ENCODE measurements at places on chromosomes 4 and X.

DNA sequence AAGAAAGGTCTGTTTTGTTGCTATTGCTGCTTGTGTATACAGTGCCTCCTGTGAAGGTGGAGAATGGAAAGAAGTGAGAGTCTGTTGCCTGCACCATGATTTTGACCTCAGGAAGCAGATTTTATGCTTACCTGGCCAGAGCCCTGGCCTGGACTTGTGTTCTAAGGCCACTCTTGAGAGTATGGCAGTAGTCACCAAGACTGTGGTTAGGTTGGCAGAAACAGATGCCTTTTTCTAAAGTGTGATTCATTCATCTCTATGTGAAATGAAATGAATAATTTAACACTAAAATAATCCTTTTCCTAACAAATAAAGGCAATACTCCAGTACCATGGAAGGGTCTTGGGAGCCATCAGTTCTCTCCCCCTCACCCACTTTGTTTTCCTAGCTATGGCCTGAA, 161.8 kb downstream of the DCLK2 start:
- no peaks in the 10 kb centered on the region for H3K27me3 ChIP-seq
- no peak overlapping the region for H3K4me3 ChIP-seq
- H3K27ac ChIP-seq: no peak overlapping the region
- no peak for DNase-seq

GRCh38 chr4:152579107-152579764, 43.3 kb upstream of the FBXW7 start:
- no peak overlapping the region for H3K4me3 ChIP-seq
- no peaks in the 10 kb centered on the region for H3K4me1 ChIP-seq
- no peak overlapping the region for H3K27ac ChIP-seq
- no peaks in the 10 kb centered on the region for H3K36me3 ChIP-seq
- H3K27me3 ChIP-seq: no peaks in the 10 kb centered on the region

- H3K27me3 ChIP-seq: no peaks in the 10 kb centered on the region
- H3K4me1 ChIP-seq: no peaks in the 10 kb centered on the region
- no peak overlapping the region for H3K4me3 ChIP-seq
- DNase-seq: no peak
- no peaks in the 10 kb centered on the region for H3K36me3 ChIP-seq
- H3K27ac ChIP-seq: no peak overlapping the region
Observed at GRCh38 chr4:20904966-20905365, 204.7 kb downstream of the PACRGL start.

GRCh38 chrX:47200385-47201150, 6.9 kb downstream of the UBA1 start:
- H3K4me3 ChIP-seq: no peak overlapping the region
- no peaks in the 10 kb centered on the region for H3K27me3 ChIP-seq
- peaks cover 16% of the 10 kb centered on the region for H3K4me1 ChIP-seq
- H3K27ac ChIP-seq: no peak overlapping the region
- DNase-seq: no peak
- H3K36me3 ChIP-seq: peaks cover 79% of the 10 kb centered on the region

- H3K36me3 ChIP-seq: no peaks in the 10 kb centered on the region
- no peak overlapping the region for H3K27ac ChIP-seq
- DNase-seq: no peak
- no peak overlapping the region for H3K4me3 ChIP-seq
- peaks cover 4% of the 10 kb centered on the region for H3K4me1 ChIP-seq
Observed at GRCh38 chr4:113955948-113956347, 23.5 kb downstream of the ARSJ start.

GRCh38 chr4:61407642-61408618, 207.8 kb downstream of the ADGRL3 start:
- no peaks in the 10 kb centered on the region for H3K36me3 ChIP-seq
- DNase-seq: no peak
- H3K4me3 ChIP-seq: no peak overlapping the region
- H3K27me3 ChIP-seq: no peaks in the 10 kb centered on the region

DNA sequence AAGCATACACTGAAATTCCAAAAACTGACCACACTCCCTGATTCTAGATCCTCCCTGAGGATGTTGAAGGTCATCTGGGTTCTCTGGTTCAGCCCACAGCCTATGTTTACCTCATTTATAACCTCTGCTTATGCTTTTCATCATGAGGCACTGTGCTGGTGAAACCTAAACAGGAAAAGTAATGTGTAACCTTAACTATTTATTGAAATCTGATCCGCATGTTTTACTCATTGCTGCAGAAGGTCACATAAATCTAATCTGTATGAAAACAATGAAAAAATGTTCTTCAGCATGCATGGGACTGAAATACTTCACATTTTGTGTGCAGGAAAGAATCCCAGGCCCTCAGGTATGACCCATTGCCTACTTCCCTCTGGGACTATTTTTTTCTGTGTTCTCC, 30.3 kb downstream of the UCHL1 start:
- H3K4me3 ChIP-seq: no peak overlapping the region
- no peak for DNase-seq
- no peaks in the 10 kb centered on the region for H3K36me3 ChIP-seq
- no peak overlapping the region for H3K27ac ChIP-seq
- no peaks in the 10 kb centered on the region for H3K4me1 ChIP-seq

DNA sequence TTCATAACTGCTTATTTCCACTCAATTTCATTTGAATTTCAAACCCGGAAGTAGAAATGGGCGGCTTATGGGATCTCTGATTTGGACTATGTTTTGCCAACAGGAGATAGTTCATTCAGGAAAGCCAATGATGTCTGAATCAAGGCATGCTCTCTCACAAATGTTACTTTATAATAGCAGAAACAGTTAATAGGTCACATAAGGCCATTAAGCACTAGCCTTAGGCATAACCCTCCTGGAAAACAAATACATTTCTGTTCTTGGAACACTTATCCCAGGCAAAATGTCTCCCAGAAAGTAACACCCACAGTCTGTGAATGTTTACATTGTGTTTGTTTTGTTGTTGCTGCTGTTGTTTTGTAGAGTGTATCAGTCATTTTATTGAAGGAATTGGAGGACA, 1347.2 kb upstream of the PCDH7 start:
- no peaks in the 10 kb centered on the region for H3K27me3 ChIP-seq
- H3K36me3 ChIP-seq: no peaks in the 10 kb centered on the region
- H3K27ac ChIP-seq: no peak overlapping the region
- no peaks in the 10 kb centered on the region for H3K4me1 ChIP-seq
- no peak overlapping the region for H3K4me3 ChIP-seq

GRCh38 chr4:94409962-94410361, 41.8 kb upstream of the PDLIM5 start:
- H3K4me3 ChIP-seq: no peak overlapping the region

GRCh38 chrX:115535844-115536243, 25.1 kb upstream of the PLS3 start:
- H3K27me3 ChIP-seq: no peaks in the 10 kb centered on the region
- DNase-seq: no peak
- H3K4me3 ChIP-seq: no peak overlapping the region
- no peaks in the 10 kb centered on the region for H3K36me3 ChIP-seq
- no peak overlapping the region for H3K27ac ChIP-seq

DNA sequence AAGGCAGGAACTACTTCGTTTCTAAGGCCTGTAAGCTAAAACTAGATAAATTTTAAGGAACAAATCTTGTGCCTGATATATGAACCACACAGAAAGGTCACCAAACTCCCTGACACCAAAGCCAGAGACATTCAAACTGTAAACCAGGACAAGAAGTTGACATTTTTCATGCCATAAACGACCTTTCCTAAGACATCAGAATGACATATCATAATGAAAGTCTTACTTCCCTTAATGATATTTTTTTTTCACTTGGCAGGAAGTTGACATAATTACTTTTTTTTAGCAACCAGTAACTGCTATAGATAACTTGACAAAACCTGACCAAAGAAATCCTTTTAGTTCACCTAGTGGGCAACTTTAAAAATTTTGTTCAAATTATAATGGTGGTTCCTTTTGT, 231.5 kb upstream of the AGTR2 start:
- no peak for DNase-seq
- no peaks in the 10 kb centered on the region for H3K36me3 ChIP-seq
- no peak overlapping the region for H3K27ac ChIP-seq
- no peak overlapping the region for H3K4me3 ChIP-seq
- H3K27me3 ChIP-seq: no peaks in the 10 kb centered on the region
- H3K4me1 ChIP-seq: no peaks in the 10 kb centered on the region

DNA sequence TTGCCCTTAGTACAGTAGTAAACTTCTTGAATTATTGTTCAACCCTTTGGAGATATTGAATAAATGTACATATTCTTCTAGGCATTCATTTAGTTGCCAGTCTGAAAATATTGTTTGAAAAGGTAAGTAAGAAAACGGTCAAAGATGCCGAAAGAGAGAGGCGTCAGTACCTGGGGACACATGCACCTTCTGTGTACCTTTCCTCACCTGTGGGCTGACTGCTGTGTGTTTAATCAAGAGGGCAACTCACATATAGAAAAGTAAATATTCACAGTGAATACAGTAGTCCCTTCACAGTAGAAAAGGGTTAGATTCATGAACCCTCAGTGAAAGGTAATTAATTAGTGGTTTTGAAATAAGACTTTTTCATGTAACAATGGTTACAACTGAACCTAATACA, 6.9 kb downstream of the ANXA10 start:
- DNase-seq: no peak
- no peaks in the 10 kb centered on the region for H3K27me3 ChIP-seq
- H3K36me3 ChIP-seq: no peaks in the 10 kb centered on the region

DNA sequence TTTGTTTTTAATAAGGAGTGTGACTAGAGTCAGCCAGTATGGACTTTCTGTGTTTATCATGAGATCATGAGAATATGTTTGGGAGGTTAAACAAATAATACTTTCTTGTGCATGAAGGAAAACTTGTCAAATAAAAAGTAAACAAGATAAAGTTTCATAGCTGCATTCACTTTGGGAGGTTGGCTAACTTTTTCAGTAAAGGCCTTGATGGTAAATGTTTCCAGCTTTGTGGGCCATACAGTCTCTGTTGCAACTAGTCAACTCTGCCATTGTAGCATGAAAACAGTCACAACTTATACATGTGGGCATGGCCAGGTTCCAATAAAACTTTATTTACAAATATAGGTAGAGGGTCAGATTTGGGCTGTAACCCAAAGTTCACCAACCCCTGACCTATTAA, 150.4 kb downstream of the MID1 start:
- no peak overlapping the region for H3K27ac ChIP-seq
- H3K27me3 ChIP-seq: no peaks in the 10 kb centered on the region
- DNase-seq: no peak
- H3K4me3 ChIP-seq: no peak overlapping the region
- no peaks in the 10 kb centered on the region for H3K4me1 ChIP-seq

- H3K4me1 ChIP-seq: peaks cover 3% of the 10 kb centered on the region
- H3K4me3 ChIP-seq: peak overlapping the region; percentile 20
Observed at GRCh38 chr4:102560115-102560514, 59.0 kb downstream of the NFKB1 start.

DNA sequence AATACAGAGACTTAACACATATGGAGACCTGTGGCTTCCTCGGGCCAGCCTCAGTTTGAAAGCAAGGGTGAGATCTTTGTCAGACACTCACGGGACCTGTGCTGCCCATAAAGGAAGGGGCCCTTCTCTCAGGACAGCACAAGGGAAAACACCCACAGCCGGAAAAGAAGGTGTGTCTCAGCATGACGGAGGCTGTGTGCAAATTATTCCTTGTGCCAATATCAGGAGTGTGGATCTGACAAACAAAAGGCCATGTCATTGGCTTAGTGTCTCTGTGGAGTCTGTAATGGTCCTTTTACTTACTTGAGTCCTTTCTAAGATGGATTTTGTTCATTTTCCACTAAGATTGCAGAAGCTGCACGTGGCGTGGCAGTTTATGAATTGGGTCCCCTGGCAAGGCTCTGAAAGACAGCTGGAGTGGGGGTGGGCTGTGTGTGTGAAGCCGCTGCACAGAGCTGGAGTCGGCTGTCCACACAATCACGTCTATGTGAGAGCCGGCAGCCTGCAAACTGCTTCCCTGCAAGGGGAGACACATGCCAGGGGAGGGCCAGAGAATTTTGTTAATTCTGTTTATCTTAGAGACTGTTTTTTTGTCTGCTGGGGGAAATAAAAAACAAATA, 1.9 kb downstream of the ENPP6 start:
- no peak overlapping the region for H3K27ac ChIP-seq
- no peak for DNase-seq
- H3K27me3 ChIP-seq: peaks cover 3% of the 10 kb centered on the region
- H3K4me3 ChIP-seq: no peak overlapping the region
- H3K36me3 ChIP-seq: no peaks in the 10 kb centered on the region
- no peaks in the 10 kb centered on the region for H3K4me1 ChIP-seq

GRCh38 chrX:32642283-32642682, 569.1 kb downstream of the DMD start:
- no peaks in the 10 kb centered on the region for H3K4me1 ChIP-seq
- no peak overlapping the region for H3K4me3 ChIP-seq
- H3K27ac ChIP-seq: no peak overlapping the region
- no peaks in the 10 kb centered on the region for H3K36me3 ChIP-seq

DNA sequence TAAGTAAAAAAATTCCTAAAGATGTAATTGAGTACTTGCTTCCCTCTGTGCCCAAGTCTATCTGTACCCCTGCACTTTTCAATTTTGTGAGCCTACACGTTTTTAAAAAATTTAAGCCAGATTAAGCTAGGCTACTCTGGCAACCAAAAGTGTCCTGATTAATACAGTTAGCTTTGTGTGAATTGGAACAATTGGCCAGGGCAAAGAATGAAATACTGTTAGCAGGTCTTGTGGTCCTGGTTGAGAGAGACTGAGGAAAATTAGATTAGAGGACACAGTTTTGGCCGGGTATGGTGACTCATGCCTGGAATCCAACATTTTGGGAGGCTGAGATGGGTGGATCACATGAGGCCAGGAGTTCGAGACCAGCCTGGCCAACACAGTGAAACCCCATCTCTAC, 293.3 kb downstream of the RAPGEF2 start:
- H3K4me3 ChIP-seq: no peak overlapping the region
- DNase-seq: no peak
- no peaks in the 10 kb centered on the region for H3K36me3 ChIP-seq
- no peaks in the 10 kb centered on the region for H3K4me1 ChIP-seq

GRCh38 chr4:28482580-28483270, 1622.1 kb downstream of the STIM2 start:
- H3K4me3 ChIP-seq: no peak overlapping the region
- H3K27ac ChIP-seq: no peak overlapping the region
- no peaks in the 10 kb centered on the region for H3K36me3 ChIP-seq
- no peaks in the 10 kb centered on the region for H3K27me3 ChIP-seq
- H3K4me1 ChIP-seq: no peaks in the 10 kb centered on the region
- DNase-seq: no peak

DNA sequence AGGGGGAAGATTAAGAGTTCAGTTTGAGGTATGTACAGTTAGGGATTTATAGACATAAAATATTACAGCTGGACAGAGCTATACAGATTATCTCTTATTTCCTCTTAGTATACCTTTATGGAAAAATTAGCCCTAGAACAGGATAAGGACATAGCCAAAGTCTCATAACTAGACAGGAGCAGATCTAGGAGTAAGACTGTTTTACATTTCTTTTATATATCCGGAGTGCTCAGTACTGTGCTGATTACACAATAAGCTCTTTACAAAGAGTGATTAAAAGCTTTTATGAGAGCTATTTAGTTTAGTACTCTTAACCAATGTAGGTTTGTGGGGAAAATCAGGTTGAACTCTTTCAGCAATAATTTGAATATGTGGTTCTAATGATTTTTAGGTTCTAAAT, 105.8 kb downstream of the TBX22 start:
- no peaks in the 10 kb centered on the region for H3K27me3 ChIP-seq
- H3K36me3 ChIP-seq: no peaks in the 10 kb centered on the region

Data from effector memory CD4-positive, alpha-beta T cell (primary cell).